ENCODE measurements at places on chromosomes 12 and 14. TPM values are rescaled to one million over a fixed set of nuclear protein-coding genes. Genes with fewer than 3 reads are reported as not detected.

DNA sequence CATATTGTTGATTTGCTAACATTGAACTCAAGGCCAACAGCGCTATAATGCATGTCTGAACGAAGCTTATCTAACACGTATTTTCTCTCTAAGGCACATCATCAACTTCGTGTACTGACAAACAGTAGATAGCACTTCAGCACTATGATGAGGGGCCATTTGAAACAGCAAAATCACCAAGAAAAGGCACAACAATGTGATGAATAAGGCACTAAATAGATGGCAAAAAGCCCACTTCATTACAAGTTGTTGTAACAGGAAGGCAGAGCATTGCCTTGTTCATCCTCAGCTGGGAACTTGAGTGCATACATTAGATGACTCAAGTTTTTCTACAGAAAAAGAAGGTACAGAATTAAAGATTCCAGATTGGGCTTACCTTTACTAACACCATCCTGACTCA is 75.2 kb downstream of the LIN7A start:
- no peak for DNase-seq

DNA sequence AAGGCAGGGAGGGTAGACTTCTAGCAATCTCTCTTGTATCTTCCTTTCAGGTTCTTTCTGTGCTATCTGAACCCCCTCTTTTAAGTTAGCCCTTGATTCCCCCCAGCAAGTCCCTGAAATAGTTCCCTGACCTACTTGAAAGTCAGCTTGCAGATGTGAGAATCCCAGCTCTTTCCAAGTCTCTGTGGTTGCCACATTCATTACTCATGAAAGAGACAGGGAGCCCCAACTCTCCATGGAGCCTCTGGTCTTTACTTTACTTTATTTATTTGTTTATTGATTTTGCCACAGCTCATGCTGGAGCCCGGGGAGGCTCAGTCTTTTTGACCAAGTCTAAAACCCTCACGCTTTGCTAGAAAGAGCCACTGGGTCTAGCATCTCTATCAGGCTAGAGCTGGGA is 193.6 kb upstream of the FAR2 start:
- DNase-seq = no peak

DNA sequence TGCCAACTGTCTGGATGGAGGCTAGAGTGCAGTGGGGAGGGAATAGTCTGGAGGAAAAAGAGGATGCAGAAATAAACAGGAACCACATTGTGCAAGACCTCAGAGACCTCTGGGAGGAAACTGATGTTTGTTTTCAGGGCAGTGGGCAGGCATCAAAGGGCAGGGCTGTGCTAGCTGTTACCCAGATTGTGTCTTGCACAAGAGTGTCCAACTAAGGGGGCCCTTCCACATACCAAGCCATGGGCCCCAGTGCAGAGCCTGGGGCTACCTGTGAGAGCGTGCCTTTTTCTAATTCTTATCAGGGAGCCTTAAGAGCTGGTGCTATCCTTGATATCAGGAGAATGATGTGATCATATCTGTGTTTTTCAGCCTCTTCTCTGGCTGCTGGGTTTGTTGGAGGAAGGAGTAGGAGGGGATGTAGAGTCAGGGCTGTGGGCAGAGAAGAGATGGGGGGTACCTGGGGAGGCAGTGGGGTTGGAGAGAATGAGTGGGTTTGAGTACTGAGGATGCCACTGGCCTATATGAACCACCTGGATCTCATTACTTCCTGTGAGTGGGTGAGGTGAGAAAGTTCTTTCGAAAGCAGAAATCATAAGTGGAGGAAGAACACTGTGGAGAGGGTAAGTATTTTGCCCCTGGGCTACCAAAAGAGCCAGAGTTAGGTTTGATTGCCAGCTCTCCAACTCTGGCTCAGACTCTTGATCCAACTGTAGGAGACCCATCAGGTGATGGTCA is 259.2 kb upstream of the CRY1 start:
- no peak for DNase-seq

GRCh38 chr12:3564411-3564810 is 73.4 kb downstream of the PRMT8 start:
- DNase-seq = no peak

The SERPINA5 gene
- total RNA-seq = 1.9 TPM

DNA sequence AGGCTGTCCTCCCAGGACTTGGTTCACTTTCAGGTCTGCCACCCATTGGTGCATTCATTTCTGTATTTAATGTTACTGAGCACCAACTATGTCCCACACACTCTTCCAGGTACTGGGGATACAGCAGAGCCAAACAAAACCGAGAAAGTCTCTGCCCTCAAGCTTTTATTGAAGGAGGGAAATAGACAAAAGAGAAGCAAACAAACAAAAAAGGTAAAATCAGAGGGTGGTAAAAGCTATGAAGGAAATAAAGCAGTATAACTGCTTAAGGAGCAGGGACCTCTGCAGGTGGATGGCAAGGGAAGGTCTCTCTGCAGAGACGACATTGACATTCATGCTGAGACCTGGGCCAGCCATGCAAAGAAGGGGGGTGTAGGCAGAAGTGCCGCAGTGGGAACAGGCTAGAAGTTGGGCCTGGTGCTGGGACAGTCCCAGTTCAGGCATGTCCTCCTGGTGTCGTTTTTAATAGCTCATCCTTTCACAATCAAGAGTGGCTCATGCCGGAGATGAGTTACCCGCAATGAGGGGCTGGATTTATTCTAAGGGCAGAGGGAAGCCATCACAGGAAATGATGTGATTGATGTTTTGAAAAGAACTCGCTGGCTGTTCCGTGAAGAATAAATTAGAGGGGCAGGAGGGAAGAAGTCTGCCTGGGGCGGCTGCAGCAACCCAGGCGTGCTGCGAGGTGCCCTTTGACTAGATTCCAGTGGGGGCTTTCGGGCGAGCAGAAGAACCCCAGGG is 72.8 kb downstream of the IRF2BPL start:
- no peak for DNase-seq

The TEX22 gene
- total RNA-seq = 0.82 TPM

GRCh38 chr12:31570880-31571279 is 20.1 kb downstream of the DENND5B start:
- DNase-seq = no peak

The SLC24A4 gene
- 0.44 TPM for total RNA-seq

The PRR4 gene
- total RNA-seq = not detected

GRCh38 chr12:88998421-88998820 is 353.9 kb downstream of the DUSP6 start:
- no peak for DNase-seq

- DNase-seq = no peak
These were observed 6.3 kb upstream of the ITGB7 start for GRCh38 chr12:53213348-53213747.

The PABPN1 gene
- total RNA-seq = 300 TPM
